AG09309 (cell line): ENCODE measurements at places on chromosomes 1 and 21.

- no peak for DNase-seq
Observed at GRCh38 chr1:53419034-53419433, 40.2 kb upstream of the DMRTB1 start.

GRCh38 chr1:246792603-246793002, 68.4 kb downstream of the SCCPDH start:
- no peak for DNase-seq

GRCh38 chr1:168287237-168287664, 6.6 kb downstream of the TBX19 start:
- DNase-seq: no peak

DNA sequence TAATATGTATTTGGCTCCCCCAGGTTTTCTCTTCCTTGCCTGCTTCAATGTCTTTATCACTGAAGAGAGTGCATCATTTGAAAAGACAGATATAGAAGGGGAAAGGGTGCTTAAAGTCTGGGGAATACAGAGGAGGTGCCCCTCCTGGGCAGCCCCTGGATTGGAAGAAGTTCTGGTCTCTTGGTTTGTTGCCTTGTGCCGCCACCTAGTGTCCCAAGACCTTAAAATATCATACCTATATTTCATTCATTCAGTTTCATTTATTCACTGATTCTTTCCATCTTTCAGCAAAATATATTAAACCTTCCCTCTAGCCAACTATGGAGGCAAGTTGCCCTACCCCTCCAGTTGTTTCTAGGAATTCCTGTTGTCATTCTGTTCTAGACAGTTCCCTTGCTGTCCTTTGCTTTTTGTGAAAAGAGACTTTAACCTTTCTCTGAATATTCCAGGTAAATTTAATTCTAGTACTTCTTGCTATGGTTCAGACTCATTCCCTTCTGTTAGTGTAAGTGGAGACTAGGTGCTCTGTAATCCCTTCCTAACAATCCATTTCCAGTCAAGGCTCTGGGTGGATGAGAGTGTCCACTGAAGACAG, 56.1 kb downstream of the MEF2D start:
- no peak for DNase-seq

- DNase-seq: no peak
Observed at GRCh38 chr1:157829711-157830110, 9.8 kb upstream of the FCRL1 start.

GRCh38 chr21:18499761-18500376, 96.3 kb upstream of the TMPRSS15 start:
- no peak for DNase-seq

DNA sequence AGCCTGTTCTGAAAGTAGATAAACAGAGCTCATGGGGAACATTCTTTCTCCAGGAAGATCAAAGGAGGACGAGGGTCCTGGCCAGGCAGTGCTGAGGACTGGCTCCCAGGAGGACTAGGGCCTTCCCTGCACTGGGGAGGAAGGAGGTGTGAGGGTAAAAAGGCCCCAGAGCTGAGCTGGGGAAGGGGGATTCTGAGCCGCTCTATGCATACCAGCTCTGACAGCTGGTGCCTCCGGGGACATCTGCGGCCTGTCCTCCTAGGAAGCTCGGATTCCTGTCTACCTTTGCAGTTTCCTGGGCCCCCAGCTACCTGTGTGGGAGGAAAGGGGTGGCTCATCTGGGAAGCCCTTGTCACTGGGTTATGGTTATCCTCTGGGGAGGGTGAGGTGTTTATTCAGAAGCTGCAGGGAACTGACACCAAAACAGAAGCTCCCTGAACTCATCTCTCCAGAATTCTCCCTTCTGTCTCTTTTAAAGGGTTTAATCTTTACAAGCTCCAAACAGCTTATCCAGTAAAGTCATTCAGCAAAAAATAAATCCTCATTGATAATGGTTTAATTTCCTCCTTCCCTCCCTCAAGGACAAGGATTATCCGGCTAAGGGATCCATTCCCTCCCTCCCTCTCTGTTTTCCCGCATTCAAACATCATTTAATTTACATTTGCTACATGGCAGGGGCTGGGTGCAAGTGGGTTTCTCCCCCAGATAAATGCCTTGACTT, 31.0 kb downstream of the NENF start:
- DNase-seq: no peak

- no peak for DNase-seq
Observed at GRCh38 chr1:53449693-53450092, 9.5 kb upstream of the DMRTB1 start.

DNA sequence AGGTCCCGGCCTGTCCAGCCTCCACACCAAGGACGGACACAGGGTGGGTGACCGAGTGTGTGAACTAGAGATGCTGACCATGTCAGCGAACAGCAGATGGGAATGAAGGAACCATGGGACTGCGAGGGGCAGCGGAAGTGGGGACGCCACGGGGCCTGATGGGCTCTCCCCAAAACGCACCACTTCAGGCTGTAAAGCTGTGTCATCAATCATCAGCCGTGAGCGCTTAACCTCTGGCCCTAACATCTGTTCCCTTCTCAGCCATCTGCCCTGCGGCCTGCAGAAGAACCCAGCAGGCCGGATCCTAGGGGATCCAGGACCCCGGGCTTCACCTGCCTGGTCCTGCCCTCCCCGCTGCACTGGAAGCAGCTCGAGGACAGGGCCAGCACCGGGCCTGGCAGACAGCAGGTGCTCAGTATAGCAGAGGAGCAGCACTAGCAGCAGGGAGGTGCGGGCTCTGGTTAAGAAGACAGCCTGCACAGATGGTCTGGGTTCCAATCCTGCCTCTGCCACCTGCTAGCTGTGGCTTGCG, 58.7 kb downstream of the DMRTB1 start:
- no peak for DNase-seq

DNA sequence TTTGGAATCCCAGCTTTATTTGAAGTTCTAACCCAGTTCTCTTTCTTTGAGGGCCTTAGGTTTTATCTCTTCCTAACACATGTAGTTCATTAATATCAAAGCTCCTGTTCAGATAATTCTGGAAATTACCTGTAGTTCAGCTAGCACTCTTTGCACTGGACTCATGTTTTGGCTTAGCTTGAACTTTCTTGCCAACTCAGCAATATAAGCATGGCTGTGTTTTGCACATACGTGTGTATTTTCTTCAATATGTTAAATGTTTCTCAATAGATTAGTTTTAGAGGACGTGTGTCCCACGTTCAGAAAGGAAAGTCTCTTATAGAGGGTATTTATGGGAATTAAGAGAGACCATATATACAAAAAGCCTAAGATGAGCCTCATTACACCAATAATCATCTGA, 271.8 kb upstream of the USP25 start:
- DNase-seq: no peak

DNA sequence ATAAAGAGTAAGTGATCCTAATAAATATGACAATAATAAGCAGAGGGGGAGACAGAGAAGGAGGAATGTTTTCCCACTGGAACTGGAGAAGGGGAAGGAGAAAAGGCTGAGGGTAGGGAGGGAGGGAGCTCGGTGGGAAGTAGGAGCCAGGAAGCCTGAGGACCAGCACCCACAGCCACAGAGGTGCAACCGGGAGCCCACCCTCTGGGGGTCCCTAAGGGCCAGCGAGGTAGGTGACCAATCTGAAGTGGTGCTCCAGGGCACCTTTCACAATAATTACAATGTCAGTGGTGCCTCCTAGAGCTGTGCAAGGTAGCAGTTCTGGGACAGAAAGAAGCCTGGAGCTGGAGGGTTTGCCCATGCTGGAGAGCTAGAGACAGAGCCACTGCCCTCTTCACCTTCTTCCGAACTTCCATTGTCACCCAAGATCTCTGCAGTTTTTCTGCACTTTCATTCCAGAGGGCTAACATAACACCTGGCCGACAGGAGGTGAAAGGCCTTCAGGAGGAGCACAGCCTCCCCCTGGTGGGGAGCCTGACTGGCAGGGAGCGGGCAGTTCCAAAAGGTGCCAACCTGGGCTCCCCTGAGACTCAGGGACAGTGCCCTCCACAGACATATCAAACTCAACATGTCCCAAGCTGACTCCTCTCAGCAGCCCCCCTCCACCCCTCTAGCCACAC, 4.1 kb upstream of the AHCYL1 start:
- DNase-seq: no peak

- no peak for DNase-seq
Observed at GRCh38 chr1:109383854-109384253, 13.9 kb downstream of the SORT1 start.

DNA sequence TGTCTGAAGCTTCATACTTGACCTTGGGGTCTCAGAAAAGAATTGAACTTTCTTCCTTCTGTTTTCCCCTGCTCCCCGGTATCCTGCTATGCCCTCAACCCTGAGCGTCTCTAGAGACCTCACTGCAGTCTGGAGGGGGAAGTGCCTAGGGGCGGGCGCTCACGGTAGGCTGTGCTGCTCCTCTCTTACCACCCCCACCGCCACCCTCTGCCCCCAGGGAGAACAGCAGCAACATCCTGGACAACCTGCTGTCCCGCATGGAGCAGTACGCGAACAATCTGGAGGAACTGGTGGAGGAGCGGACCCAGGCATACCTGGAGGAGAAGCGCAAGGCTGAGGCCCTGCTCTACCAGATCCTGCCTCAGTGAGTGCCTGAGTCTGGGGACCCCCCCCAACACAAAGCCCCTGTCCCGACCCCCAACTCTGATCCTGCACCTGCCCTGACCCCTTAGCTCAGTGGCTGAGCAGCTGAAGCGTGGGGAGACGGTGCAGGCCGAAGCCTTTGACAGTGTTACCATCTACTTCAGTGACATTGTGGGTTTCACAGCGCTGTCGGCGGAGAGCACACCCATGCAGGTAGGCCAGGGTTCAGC, 10.3 kb downstream of the NPR1 start:
- no peak for DNase-seq

GRCh38 chr1:42992054-42992571, 33.4 kb upstream of the SLC2A1 start:
- no peak for DNase-seq

- DNase-seq: no peak
Observed at GRCh38 chr1:159771127-159771895, 9.5 kb upstream of the DUSP23 start.

GRCh38 chr1:119794230-119794875, 16.9 kb downstream of the REG4 start:
- no peak for DNase-seq

GRCh38 chr21:45138199-45139002, 64.0 kb downstream of the ADARB1 start:
- no peak for DNase-seq

DNA sequence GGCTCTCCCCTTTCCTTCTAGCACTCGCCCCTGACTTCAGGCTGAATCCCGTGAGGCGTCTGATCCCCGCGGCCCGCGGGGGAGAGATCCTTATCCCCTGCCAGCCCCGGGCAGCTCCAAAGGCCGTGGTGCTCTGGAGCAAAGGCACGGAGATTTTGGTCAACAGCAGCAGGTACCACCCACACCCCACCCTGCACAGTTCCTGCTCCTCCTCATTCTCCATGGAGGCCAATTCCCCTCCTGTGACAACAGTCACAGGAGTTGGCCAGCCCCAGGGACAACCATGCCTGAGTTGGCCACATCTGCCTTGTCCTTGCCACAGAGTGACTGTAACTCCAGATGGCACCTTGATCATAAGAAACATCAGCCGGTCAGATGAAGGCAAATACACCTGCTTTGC, 20.0 kb downstream of the TMEM81 start:
- no peak for DNase-seq

GRCh38 chr1:219582296-219582695, 30.6 kb downstream of the ZC3H11B start:
- peak; percentile 55 for DNase-seq

DNA sequence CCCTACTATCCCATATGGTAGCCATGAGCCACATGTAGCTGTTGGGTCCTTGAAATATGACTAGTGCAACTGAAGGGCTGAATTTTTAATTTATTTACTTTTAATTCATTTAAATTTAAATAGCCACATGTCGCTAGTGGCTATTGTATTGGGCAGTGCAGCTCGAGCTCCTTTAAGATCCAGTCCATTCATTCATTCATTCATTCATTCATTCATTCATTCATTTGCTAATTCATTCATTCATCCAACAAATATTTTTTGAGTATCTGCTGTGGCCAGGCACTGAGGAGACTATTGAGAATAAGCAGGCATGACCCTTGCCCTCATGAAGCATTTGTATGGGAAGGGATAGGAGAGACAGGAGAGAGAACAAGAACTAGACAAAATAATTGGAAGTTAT, 29.5 kb upstream of the ACOT11 start:
- no peak for DNase-seq

DNA sequence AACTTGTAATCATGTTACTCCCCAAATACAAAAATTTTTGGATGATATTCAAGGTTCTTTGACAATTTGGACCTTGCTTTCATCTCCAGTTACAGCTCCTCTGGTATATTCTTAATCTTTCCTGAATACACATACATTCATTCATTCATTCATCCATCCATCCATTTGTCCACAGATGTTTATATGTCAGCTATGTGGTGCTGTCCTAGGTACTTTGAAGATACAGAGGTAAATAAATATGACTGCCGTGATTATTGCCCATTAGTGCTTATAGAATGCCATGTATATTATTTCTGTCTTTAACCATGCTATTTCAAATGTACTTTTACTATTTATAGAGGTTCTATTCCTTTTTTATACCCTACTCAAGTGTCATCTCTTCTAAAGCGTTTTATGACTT, 72.1 kb downstream of the SYT14 start:
- no peak for DNase-seq
